ENCODE measurements at places on chromosomes 7 and 10.

GRCh38 chr10:36021096-36021495 is 379.0 kb upstream of the FZD8 start:
- DNase-seq = no peak

DNA sequence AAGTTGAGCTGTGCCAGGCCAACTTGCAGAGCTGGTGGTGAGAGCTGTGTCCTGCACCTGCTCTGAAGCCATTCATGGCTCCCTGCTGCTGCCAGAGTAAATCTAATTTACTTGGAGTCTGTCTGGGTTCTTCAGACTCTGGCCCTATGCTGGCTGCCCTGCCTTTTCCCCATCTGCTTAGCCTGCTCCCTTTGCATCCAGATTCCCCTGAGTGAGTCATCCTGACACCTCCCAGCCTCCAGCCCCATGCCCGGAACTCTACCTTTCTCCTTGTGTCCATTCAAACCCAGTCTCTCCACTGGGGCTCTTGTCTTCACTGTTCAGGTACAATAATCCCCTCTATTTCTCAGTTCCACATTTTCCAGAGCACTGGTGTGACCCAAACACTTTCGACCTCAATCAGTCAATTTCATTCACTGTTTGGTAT is 434.4 kb upstream of the ZMIZ1 start:
- DNase-seq = no peak

DNA sequence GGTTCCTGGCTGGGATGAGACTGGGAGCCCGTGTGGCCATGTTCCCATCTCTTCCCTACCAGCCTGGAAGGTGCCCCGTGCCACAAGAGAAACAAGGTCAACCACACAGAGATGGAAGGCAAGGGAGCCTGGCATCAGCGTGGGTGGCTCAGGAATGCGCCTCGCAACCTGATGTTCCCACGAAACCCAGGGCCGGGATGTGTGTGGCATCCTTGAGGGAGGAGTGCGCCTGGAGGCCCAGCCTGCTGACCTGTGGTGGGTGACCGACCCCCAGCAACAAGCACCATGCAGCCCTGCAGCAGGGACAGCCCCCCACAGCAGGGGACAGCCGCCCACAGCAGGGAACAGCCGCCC is 267.2 kb downstream of the ELFN1 start:
- DNase-seq = no peak

GRCh38 chr7:30846378-30846777 is 65.3 kb upstream of the AQP1 start:
- no peak for DNase-seq
